C1 segment of cervical spinal cord (tissue), 14 donors: ENCODE measurements at places on chromosomes 11 and 22.

- no peak for DNase-seq
Measured at GRCh38 chr11:75508051-75508561, 17.6 kb downstream of the GDPD5 start.

- DNase-seq: no peak
Measured at GRCh38 chr11:121615501-121615900, 162.7 kb upstream of the SORL1-AS1 start.

DNA sequence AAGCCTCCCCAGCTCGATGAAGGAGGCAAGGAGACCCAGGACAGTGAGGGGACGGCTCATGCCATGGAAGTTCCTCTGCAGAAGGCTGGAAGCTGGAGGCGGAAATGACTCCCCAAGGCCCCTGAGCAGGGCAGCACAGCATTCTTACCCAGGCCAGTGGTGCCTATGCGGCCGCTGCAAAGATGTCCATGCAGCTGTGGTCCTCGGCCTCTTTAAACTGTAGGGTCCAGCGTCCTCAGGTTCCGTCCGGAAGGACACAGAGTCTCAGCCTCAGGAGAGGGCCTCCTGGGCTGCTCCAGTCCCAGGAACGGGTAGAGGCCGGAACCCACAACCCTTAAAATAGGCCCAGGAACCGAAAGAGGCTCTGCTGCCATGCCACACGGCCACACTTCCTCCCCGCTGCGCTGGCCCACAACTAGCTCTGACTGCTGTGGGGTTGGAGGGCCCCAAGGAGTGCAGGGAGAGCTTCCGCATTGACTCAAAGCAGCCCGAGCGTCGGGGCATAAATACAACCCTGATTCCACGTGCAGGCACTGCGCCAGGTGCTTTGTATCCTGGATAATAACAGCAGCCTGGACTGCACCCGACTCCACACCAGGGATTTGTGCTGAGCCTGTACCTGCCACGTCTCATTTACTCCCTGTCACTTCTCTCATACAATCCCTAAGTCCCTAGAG lies 5.5 kb downstream of the KIAA0930 start:
- peak; percentile 24 for DNase-seq

GRCh38 chr11:33706966-33707365 lies 6.3 kb upstream of the C11orf91 start:
- DNase-seq: no peak

GRCh38 chr22:30649430-30650007 lies 13.9 kb downstream of the SLC35E4 start:
- no peak for DNase-seq

DNA sequence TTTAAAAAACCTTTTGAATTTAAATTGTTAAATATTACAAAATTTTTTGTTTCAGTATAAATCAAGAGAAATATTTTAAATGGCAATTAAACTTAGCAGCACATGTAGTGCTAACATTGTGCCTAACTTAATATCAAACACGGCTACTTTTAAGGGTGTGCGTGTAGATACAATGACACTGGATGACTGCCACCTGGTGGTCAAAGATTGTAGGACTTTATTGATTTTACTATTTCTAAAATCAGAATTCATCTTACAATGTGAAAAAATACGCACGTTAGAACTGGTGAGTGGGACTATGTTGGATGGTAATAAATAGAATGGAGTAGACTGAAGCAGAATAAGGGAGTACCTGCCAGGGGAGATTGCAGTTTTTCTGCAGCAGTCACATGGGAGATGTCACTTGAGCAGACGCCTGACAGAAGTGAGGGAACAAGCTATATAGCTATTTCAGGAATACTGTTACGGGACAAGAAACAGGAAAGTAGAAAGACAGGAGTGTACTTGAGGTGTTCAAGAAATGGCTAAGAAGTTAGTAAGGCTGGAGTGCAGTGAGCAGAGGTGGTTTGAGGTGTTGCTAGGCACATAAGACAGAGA lies 52.9 kb downstream of the UVRAG start:
- no peak for DNase-seq

GRCh38 chr11:2039198-2039759 lies 41.6 kb upstream of the H19 start:
- no peak for DNase-seq

- no peak for DNase-seq
Measured at GRCh38 chr11:17277024-17277584, 565 bp downstream of the NUCB2 start.

GRCh38 chr11:35590412-35590811 lies 27.8 kb upstream of the FJX1 start:
- no peak for DNase-seq

- DNase-seq: no peak
Measured at GRCh38 chr22:49334976-49335375, 492.7 kb downstream of the BRD1 start.

DNA sequence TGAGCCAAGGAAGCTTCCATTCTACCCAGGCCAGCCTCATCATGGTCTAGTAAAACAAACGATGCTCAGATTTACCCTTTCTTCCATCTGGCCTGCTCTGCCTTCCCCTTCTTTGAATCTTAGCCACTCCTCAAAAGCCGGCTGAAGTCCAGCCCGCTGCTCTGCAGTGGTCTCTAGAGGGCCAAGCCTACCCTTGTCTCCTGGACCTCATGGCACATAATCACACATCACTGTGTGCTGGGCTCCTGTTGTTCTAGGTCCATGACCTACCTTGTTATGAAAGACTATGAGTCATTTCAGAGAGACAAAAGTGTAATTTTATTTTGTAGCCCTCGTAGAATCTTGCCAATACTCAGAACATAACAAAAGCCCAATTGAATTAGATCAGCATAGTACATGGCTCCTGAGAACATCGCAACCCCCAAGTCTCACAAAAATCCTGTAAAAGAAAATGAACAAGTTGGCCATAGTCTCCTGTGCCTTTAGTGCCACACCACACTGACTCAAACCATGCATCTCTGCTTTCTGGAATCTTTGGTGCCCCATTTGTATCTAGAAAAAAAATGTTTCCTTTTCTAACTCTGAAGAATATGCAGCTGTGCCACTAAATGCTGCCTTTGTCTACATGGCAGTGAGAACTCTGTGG lies 192.7 kb downstream of the OPCML start:
- no peak for DNase-seq

- DNase-seq: no peak
Measured at GRCh38 chr11:12052676-12053605, 44.5 kb upstream of the DKK3 start.

DNA sequence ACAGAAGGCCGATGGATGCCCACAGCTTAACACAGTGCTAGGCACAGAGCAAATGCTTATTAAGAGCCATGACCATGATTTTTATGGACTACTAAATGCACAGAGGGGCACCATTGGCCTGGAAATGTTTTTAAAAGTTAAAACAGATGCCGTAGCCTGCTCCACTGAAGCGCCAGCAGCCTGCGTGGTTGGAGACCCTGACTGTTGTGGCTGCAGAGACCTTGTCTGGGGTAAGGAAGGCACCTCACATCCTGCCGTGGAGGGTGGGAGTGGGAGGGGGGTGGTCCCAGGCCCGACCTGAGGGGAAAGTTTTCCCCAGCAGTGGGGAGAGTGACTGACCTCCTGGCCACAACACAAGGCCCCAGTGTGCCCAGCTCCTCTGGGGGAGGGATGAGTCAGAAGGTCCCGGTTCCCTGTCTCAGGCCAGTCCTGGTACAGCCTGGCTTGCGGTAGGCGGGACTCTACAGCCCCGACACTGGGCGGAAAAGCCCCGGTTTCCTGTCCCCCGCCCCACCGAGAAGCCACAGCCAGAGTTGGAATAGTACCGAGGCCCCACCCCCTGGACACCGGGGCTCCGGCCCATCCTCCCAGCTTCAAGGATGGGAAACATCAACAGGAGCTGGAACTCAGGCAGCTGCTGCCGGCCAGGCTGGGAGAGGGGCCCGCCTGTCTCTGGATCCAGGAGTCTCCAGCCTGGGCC lies 7.0 kb downstream of the CHST1 start:
- peak; percentile 43 for DNase-seq

DNA sequence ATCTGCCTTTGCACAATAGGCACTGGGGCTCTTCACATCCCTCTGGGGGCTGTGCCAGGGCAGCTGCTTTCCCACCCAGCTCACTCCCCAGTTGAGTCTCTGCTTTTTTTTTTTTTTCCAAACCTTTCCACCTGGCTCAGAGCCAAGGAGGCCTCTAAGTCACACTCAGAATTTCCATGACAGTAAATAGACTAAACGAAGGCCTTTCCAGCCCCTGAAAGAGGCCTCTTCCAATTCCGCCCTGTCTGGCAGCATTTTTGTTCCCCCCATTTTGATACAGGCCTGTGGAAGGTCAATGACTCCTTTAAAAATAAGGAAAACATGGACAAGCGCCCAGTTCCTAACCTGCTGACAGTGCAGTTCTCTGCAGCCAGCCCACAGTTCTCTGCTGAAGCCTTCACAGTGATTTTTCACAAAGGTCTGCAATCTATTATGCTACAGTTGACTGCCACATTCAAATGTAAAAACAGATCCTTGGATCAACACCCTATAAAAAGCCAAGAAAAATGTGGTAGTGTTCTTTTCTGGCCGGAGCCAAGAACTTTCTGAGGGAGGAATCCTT lies 107.5 kb upstream of the SESN3 start:
- DNase-seq: peak; percentile 46

DNA sequence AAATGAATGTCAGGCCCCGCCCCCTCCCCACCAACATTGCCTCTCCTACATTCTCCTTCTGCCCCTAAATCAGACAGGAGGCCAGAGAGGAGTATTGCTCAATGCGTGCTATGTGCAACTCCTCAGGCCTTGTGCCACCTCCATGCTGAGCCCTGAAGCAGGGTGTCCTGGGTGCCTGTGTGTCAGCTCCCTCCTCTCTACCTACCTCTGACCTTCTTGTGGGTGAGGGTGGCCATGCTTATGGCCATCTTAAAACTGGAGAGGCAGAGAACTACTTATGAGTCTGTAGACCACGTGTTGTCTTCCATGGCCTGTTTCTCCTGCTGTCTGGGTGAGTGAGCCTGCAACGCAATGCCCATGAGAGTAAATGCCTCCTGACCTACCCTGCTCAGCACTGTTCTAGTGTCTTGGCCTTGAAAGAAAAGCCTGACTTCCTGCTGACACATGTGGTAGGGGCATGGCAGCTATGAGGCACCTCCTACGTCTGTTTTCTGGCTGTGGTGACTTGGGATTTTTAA lies 10.5 kb downstream of the MCAM start:
- no peak for DNase-seq

GRCh38 chr11:118057251-118058145 lies 19.4 kb upstream of the TMPRSS4 start:
- DNase-seq: no peak

- no peak for DNase-seq
Measured at GRCh38 chr11:3052109-3052479, 5.1 kb downstream of the CARS1 start.

DNA sequence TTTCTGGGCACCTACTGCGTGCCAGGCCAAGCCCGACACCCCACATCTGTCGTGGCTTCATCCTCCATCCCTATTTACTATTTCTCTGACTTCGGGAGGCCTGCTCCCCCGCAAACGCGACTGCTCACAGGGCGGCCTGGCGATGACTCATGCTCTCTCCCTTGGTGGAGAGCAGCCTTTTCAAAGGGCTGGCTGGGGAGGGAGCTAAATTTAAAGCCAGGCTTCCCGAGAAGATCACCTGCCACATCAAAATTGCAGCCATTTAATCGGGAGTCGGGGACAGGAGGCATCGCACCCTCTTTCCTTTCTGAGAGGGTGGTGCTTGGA lies 24.9 kb upstream of the SHISAL1 start:
- no peak for DNase-seq

DNA sequence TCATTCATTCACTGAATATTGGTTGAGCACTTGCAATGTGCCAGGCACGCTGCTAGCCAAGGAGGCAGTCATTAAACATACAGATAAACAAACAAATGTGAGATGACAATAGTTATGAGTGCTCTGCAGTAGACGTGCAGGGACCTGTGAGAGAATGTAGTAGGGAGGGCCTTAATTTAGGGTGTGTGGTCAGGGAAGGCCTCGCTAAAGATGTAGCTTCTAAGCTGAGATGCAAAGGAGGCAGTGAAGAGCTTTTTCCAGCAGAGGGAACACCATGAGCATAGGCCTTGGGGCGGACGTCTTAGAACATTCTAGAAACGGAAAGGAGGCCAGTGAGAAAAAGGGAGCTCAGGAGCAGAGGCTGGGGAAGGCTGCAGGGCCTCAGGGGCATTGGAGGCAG lies 789 bp upstream of the NCF4 start:
- no peak for DNase-seq

DNA sequence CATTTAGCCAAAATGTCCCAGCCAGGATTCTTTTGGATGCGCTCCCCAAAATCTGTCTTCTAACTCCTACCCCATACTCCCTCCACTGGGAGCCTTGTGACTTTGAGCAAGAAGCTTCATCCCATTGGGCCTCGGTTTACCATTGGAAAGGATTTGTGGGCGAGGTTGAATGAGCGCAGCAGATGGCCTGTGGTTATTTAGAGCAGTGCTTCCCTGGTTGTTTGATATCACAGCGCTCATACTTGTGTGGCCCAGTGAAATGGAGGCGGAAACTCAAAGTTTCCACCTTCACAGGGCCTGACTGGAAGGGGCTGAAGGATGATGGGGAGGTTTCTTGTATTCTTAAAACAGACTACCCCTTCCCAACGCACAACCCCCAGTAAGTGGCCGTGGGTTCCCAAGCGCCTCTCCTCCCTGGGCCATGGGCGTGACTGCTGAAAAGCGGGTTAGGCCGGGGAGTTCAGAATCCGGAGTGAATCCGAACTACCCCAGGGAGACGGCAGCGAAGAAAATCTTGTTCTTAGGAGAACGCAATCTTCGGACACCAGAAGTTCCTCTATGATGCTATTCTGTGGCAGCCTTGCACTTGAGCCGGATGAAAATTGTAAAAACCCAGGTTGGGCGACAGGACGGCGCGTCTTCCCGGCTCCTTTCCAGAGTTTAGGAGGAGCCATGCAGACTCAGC lies 1.2 kb upstream of the ATF4 start:
- DNase-seq: no peak

DNA sequence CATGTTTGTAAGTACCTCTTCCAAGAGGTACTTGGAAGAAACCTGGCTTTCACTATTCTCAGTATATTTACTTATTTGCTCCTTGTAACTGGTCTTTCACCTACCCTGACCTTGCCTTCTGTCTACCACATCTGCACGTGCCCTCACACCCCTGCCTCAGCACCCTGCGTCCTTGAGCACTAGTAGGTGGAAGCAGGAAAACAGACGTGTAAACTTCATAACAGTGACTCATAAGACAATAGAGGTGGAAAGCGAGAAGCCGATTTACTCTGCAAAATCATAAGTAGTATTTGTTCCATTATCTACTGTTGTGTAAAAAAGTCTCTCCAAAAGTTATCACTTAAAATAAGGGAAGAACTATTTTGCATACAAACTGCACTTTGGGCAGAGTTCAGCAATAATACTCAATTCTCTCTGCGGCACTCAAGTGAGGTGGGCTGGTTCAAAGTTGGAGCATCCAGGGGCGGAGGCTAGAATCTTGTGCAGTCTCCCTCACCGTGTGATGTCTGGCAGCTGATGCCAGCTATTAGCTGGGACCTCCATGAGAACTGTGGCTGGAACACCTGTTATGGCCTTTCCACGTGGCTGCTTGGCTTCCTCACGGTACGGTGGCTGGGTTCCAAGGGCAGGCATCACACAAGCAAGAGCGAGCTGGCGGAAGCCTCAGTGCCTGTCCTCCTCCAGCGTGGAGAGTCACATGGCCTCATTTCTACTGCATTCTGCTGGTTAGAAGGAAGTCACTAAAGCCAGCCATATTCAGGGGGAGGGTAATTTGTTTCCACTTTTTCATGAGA lies 30.4 kb downstream of the PACS1 start:
- DNase-seq: peak; percentile 38

GRCh38 chr11:28770806-28771205 lies 662.6 kb downstream of the METTL15 start:
- no peak for DNase-seq
